Activated CD8-positive, alpha-beta T cell treated with anti-CD3 and anti-CD28 coated beads for 36 hours (primary cell): ENCODE measurements at places on chromosomes 16 and 17. TPM values are rescaled to one million over a fixed set of nuclear protein-coding genes. Genes with fewer than 3 reads are reported as not detected.

GRCh38 chr17:38547444-38547843 is 58.3 kb downstream of the SRCIN1 start:
- H3K27me3 ChIP-seq, result peaks cover 14% of the 10 kb centered on the region
- DNase-seq, result peak; percentile 43
- H3K4me1 ChIP-seq, result no peaks in the 10 kb centered on the region
- no peaks in the 10 kb centered on the region for H3K36me3 ChIP-seq
- H3K27ac ChIP-seq, result no peak overlapping the region
- no peak overlapping the region for H3K4me3 ChIP-seq

- H3K36me3 ChIP-seq, result no peaks in the 10 kb centered on the region
- no peak for DNase-seq
- H3K27me3 ChIP-seq, result peaks cover 4% of the 10 kb centered on the region
- H3K4me1 ChIP-seq, result no peaks in the 10 kb centered on the region
- H3K4me3 ChIP-seq, result no peak overlapping the region
Observed at GRCh38 chr16:2830355-2830695, 222 bp downstream of the ZG16B start.

GRCh38 chr16:50731989-50732832 is 9.7 kb upstream of the CYLD start:
- H3K4me1 ChIP-seq, result peaks cover 27% of the 10 kb centered on the region
- H3K4me3 ChIP-seq, result no peak overlapping the region
- DNase-seq, result no peak
- no peak overlapping the region for H3K27ac ChIP-seq
- no peaks in the 10 kb centered on the region for H3K36me3 ChIP-seq

GRCh38 chr17:79627184-79627765 is 16.4 kb upstream of the RBFOX3 start:
- no peak overlapping the region for H3K27ac ChIP-seq
- no peaks in the 10 kb centered on the region for H3K4me1 ChIP-seq
- peaks cover 16% of the 10 kb centered on the region for H3K27me3 ChIP-seq
- no peaks in the 10 kb centered on the region for H3K36me3 ChIP-seq

GRCh38 chr16:77112746-77113145 is 78.2 kb upstream of the MON1B start:
- no peak overlapping the region for H3K4me3 ChIP-seq
- H3K27me3 ChIP-seq, result no peaks in the 10 kb centered on the region
- no peak for DNase-seq
- no peaks in the 10 kb centered on the region for H3K36me3 ChIP-seq
- H3K4me1 ChIP-seq, result no peaks in the 10 kb centered on the region

The SOX9 gene
- not detected for total RNA-seq

The TACO1 gene
- total RNA-seq, result 30.4 TPM
